CD4-positive, alpha-beta memory T cell (primary cell): ENCODE measurements at places on chromosomes 2 and 18.

DNA sequence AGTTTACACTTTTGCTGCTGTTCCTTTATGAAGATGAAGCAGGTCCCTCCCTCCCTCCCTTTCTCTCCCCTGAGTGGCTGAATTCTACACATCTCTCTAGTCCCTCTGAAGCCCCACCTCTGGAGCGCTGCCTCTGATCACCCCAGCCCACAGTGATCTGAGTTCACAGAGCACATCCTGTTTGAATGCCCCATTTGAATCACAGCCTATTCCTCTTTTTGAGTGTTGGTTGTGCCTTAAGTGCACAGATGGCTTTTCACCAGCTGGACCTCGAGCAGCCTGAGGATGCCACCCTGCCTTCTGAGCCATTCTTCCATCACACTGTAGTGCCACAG is 87.1 kb downstream of the ITGB1BP1 start:
- DNase-seq = no peak

DNA sequence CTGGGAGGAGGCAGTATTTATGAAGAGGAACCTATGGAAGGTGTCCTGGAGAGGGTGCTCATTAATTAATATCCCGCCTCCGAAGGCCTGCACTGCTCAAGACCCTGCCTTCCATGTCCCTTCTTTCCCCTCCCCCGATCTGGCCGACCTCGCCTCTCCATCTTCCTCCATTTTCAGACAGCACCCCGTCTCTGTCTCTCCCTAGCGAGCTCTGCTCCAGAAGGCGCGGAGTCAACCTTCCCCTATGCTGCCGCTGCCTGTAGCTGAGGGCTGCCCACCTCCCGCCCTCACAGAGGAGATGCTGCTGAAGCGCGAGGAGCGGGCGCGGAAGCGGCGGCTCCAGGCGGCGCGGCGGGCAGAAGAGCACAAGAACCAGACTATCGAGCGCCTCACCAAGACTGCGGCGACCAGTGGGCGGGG is 1.1 kb upstream of the WBP1 start:
- DNase-seq = no peak

DNA sequence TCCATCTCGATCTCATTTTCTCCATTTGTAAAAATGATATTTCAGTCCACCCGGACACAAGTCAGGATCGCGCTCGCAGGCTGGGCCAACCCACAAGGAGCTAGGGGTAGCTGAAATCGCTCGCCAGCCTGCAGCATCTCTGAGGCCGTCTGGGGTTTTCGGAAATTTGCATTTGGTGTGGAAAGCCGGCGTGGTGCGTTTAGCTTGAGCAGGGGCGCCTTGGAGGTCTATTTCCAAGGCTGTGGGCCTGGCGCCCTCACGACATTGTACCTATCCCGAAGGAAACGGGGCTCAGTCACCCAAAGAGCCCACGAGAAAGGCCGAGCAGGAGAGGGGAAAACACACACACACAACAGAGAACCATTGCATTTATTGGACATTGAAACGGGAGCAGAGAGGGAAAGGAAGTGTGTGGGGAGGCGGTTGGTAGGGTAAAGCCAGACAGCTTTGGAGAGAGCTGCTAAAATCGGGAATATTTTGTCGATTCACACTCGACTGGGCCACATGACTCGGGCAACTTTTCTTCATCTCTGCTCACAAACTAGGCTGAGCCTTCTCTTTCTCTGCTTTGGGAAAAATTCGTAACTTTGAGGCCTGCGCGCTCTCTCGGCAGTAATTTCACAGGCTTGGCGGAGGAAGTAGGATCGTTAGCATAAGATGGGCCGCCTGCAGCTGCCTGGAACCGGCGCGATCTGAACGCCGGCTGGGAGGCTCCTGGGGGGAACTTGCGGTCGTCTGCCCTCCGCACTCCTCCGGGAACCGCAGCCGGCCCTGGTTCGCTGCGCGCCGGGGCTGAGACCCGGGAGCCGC is 1.1 kb upstream of the HOXD8 start:
- DNase-seq = no peak

DNA sequence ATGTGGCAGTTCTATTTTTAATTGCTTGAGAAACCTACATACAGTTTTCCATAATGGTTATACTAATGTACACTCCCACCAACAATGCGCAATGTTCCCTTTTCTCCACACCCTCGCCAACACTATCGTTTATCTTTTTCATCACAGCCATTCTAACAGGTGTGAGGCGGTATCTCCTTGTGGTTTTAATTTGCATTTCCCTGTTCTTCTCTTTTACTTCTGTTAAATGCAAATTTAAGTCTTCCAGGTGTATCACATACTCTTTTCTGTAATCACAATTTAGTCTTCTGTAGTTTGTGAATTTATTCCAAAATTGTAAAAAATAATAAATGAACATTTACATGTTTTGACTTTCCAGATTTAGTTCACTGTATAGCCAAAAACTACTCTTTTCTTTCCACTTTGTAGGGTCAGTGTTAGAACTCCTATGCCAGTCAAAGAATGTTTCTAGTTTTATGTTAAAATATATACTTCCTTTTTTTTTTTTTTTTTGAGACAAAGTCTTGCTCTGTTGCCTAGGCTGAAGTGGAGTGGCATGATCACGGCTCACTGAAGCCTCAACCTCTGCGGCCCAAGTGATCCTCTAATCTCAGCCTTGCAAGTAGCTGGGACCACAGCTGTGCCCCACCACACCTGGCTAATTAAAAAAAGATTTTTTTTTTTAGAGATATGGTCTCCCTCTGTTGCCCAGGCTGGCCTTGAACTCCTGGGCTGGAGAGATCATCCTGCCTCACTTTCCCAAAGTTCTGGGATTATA is 15.4 kb upstream of the ACYP2 start:
- no peak for DNase-seq
